ENCODE measurements at places on chromosomes 1 and 21.
A peak's percentile ranks its signal among the peaks of the same experiment; 100 is the strongest.

DNA sequence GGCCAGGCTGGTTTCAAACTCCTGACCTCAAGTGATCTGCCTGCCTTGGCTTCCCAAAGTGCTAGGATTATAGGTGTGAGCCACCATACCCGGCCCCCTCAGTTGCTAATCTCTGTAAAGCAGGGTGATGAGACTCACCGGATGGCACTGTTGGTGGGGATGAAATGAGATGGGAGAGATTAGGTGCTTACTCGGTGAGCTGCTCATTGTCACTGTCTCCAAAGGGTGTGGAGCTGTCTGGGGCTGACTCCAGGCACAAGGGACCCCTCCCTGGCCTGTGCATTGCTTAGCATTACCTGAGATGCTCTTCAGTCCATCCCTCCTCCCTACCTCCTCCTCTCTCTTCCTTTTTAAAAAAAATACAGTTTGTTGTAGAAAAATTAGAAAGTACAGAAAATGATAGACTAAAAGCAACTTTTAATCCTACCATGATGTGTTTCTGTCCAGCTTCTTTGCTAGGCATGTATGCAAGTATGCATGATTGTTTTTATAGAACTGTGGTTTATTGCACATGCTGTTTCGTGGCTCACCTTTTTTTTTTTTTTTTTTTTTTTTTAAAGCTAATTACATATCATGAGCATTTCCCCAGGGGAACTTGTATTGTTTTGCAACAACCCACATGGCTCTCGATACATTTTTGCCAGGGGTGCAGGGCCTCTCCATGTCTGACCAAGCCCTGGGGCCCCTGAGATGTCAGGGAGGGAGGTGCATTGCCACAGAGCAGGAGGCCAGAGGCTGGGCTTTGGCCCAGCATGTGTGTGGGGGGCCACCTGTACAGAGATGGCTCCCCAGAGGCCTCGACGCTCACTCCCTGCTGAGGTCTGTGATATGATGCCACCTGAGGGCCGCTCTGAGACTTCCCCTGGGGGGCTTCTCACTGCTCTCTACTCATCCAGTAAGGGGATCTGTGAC is 55.4 kb downstream of the ARHGEF10L start:
- no peak for DNase-seq

- DNase-seq = no peak
Measured at GRCh38 chr1:157193219-157193618, 55.0 kb upstream of the ETV3 start.

DNA sequence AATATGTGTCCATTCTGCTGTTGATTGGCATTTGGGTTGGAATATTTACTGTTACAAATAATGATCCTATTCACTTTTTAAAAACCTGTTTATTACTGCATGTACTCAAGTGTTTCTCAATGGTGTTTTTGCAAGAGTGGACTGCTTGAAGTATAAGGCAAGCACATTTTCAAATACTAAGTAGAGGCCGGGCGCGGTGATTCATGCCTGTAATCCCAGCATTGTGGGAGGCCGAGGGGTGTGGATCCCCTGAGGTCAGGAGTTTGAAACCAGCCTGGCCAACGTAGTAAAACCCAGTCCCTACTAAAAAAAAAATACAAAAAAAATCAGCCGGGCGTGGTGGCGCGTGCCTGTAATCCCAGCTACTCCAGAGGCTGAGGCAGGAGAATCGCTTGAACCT is 276.9 kb upstream of the ADGRL4 start:
- DNase-seq = no peak

DNA sequence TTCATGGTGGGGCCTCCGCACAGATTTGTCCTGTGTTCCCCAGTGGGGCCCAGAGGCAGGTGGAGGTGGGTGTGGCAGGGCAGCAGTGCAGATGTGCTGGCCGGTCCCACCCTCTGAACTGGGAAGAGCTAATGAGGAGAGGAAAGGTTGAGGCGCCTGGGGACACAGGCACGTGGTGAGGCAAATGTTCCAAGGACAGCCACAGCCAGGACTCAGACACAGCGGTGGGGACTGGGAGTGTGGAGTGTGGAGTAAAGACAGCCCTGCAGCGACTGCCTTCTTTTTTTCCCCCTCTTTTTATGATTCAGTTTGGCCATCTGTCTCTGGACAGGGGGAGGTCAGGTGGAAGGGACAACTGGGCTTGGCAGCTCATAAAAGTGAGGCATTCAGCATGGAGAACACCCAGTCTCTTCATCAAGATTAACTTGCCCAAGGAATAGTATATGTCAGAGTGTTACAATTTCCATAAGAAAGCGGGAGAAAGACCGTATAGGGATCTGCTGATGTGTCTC is 104.2 kb upstream of the GCLM start:
- no peak for DNase-seq

- DNase-seq = no peak
Measured at GRCh38 chr1:181123173-181123572, 34.7 kb downstream of the IER5 start.

GRCh38 chr1:59020151-59020997 is 236.5 kb upstream of the JUN start:
- peak; percentile 8 for DNase-seq

DNA sequence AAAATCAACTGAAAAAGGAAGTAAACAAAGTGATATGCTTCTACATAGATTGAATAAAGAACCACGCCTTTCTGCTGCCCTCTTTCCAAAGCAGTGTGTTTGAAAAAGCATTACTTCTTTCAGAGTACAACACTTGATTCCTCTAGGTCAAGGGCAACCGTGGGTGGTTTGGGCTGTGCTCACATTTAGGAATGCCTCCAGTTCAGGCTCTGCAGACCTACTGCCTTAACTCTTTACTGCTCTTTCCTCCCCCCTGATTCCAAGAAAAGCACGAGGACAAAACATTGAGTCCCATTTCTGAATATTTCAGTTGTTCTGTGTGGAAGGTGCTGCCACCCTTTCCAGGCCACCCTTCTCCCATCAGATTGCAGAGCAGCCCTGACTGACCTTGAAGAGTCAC is 45.2 kb downstream of the ADAMTS1 start:
- no peak for DNase-seq

- no peak for DNase-seq
Measured at GRCh38 chr21:35212393-35213127, 163.5 kb upstream of the RUNX1 start.
